ENCODE measurements at places on chromosomes 7 and 10.

DNA sequence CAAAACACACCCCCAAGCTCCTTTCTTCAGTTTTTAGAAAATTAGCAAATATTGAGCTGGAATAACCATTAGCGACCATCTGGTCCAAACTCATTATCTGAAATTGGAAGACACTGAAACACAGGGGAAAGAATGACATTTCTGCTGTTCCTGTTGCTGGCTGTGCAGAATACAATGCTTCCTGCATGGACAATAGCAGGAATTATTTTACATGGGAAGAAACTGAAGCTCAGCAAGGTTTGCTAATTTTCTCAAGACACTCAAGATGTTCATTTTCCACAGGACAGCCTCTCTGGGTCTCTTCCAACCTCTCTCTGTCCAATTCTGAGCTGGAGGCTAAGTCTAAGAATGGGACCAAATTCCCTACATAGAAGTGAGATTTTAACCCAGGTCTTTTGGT lies 81.9 kb upstream of the TNS3 start:
- DNase-seq: no peak

- DNase-seq: no peak
Observed at GRCh38 chr10:131088619-131089018, 222.9 kb downstream of the TCERG1L start.

DNA sequence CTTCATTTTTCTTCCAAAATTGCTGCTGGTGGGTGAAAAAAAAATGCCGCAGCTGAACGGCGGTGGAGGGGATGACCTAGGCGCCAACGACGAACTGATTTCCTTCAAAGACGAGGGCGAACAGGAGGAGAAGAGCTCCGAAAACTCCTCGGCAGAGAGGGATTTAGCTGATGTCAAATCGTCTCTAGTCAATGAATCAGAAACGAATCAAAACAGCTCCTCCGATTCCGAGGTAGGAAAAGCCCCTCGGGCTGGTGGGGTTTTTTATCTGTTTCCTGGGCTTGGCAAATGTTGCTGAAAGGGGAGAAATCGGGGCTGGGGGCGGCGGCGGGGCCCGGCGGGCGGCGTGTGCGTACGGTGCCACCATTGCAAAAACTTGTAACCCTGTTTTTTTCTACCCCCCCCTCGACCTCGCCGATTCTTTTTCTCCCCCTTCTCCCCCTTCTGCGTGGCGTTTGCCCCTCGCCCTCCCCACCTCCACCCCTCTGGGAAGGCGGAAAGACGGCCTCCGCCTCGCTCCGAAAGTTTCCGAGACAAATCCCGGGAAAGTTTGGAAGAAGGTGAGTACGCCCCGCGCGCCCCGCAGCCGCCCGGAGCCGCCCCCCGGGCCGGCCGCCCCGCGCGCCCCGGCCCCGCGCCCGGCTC lies 789 bp downstream of the TCF7L2 start:
- no peak for DNase-seq

DNA sequence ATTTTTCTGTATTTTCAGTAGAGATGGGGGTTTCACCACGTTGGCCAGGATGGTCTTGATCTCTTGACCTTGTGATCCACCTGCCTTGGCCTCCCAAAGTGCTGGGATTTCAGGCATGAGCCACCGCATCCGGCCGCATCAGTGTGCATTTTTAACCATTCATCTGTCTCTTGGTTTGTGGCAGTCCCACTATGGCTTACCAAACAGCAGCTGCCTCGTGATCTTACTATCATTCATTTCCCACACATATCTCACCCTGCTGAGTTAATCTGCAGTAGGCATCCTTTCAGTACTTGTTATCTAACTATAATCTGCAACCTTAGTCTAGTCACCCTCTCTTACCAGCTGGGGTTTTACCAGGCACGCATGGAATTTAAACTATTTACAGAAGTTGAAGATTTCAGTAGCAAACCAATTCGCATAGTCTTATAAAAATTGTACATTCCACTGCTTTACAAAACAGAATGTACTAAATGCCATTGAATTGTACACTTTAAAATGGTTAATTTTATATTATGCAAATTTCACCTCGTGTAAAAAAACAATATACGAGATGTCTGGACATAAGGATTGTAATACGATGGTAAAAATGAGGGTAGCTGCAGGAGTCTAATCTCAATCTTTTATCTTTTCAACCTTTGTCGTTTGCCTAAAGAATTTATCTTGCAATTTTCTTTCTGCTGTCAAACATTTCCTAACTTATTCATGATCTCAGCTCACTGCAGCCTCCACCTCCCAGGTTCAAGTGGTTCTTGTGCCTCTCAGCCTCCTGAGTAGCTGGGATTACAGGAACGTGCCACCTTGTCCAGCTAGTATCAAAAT lies 4.6 kb upstream of the TBC1D12 start:
- no peak for DNase-seq

DNA sequence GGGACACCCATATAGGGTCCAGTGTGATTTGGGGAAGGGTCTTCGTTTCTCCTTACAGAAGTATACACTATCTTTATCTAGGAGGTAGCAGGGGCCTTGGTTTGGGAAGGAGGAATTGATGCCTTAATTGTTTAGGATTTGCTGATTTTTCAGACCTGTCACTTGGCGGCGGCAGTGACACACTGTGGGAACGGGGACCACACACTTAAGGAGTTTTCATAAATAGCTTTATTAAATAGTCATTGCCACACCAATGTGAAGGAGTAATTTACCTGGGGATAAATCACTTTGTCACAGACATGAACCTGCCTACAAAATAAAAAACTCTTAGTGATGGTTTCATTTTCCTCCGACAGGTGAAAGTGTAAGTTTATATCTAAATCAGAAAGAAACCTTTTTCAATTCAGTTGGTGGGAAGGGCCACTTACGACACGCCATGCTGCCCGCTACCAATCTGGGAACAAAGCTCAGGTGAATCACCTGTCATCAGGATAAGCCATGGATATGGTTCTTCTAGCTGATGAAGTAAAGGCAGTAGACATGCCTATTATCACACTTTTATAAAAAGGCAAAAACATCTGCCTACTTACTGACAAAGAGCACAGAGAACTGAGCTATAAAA lies 12.3 kb upstream of the ENO4 start:
- DNase-seq: no peak

DNA sequence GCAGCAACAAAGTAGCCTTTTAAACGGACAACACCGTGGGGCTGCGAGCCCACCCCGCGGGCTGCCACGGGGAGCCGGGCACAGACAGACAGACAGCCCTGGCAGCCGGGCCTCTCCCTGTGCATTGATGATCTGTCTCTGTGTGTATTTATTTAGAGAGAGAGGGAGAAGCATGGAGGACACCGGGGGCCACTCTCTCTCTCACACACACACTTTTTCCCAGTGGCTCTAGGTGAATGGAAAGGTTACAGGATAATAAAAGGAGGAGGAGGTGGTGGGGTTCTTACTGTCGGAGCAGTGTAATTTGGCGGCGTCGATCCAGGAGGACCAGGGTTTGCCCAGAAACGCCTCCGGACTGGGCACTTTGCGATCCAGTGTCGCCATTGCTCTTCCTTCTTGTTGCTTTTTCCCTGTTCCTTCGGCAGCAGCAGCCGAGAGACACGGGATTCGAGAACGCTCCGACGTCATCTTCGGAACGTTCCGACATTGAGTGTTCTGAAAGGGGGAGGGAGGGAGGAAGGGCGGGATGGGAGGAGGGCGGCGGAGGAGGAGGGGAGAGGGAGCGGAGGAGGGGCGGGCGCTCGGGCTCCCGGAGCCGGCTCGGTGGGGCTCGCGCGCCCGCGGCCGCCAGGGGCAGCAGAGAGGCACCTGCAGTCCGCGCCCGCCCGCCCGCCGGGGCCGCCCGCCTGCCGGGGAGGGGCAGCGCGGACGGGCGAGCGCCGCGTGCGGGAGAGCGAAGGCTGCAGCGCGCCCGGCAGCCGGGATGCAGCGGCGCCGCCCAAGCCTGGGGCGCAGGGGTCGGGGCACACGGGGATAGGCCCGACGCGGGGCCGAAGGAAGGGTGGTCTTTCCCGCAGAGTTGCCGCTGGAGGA lies at the start of gene ATXN7L1:
ATXN7L1 (minus strand) TSS at position 509 of the 873 bp plus-strand sequence; CDS start at position 468, 41 bp downstream.
- DNase-seq: peak; percentile 92

- no peak for DNase-seq
Observed at GRCh38 chr10:80132299-80133139, at the start of gene PLAC9. Gene PLAC9 (plus strand): TSS chr10:80132730. CDS start chr10:80132763, 33 bp downstream.

Data from COR-L47 (cell line).